Mesenchymal stem cell (in vitro differentiated cells and primary cell): ENCODE measurements at places on chromosomes 6 and 20.
A peak's percentile ranks its signal among the peaks of the same experiment; 100 is the strongest.

- H3K27ac ChIP-seq: no peak overlapping the region
- no peak for DNase-seq
- no peak overlapping the region for H3K4me3 ChIP-seq
These were observed 331.5 kb upstream of the NOX3 start for GRCh38 chr6:155787168-155787567.

DNA sequence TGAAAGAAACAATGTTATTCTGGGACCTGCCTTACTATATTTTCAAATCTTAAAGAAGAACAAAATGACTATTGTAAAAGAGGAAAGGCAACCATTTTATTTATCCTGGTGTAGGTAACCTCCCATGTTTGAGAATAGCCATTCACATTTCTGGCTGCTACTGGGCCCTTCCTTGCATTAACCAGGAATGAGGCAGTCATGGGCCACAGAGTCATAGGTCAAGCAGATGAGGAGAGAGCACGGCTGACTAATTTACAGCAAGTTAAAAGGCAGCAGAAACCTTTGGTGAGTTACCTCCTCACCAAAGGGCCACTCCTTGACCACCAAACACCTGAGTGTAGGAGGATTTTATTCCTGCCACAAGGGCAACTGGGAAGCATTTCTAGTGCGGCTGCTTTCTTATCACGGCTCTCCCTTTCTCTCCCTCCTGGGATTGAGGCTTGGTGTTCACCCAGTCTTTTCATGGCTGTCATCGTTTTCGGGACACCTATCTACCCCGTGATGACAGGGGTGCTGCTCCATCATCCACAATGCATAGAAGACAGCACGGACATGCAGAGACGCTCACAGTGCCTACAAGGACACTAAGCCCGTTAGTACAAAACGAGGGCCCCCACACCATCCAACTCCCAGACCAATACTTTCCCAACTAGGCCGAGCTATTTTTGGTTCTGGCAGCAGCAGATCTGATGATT is 4.4 kb upstream of the LAMA4 start:
- no peak for DNase-seq
- no peaks in the 10 kb centered on the region for H3K36me3 ChIP-seq
- H3K27ac ChIP-seq: no peak overlapping the region
- peaks cover 6% of the 10 kb centered on the region for H3K4me1 ChIP-seq
- H3K4me3 ChIP-seq: no peak overlapping the region

- H3K4me1 ChIP-seq: no peaks in the 10 kb centered on the region
- H3K27ac ChIP-seq: no peak overlapping the region
- DNase-seq: no peak
These were observed 99.1 kb downstream of the ALDH8A1 start for GRCh38 chr6:134850721-134851305.

- peaks cover 10% of the 10 kb centered on the region for H3K4me1 ChIP-seq
- H3K27me3 ChIP-seq: no peaks in the 10 kb centered on the region
- peak; percentile 82 for DNase-seq
- peak within 1 kb of the TSS; percentile 81 for H3K4me3 ChIP-seq
- H3K36me3 ChIP-seq: no peaks in the 10 kb centered on the region
These were observed at the start of gene NHLRC1 for GRCh38 chr6:18122128-18123093. Gene NHLRC1, minus strand, starts transcription at chr6:18122677. Its CDS starts 71 bp downstream, at chr6:18122606.

DNA sequence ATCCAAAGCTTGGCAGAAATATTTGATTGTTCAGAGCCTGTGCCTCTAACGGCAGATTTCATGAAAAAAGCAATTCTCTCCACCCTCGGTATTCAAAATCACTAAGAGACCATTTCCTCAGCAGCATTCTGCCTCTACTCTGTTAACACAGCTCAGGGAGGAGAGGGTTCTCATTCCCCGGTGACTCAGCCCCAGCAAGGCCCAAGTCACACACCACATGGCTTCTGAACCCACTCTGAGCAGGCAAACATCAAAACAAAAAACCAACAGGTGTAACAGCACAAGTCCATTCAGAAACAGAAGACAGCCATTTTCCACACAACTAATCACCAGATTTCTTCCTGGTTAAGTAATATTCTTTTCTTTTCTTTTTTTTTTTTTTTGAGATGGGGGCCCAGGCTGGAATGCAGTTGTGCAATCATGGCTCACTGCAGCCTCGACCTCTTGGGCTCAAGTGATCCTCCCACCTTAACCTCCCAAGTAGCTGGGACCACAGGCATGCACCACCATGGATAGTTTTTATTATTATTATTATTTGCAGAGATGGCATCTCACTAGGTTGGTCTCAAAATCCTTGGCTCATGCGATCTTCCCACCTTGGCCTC is 55.4 kb downstream of the GFOD1 start:
- H3K27ac ChIP-seq: no peak overlapping the region
- no peak overlapping the region for H3K4me3 ChIP-seq
- peaks cover 6% of the 10 kb centered on the region for H3K4me1 ChIP-seq
- H3K36me3 ChIP-seq: no peaks in the 10 kb centered on the region
- H3K27me3 ChIP-seq: no peaks in the 10 kb centered on the region

DNA sequence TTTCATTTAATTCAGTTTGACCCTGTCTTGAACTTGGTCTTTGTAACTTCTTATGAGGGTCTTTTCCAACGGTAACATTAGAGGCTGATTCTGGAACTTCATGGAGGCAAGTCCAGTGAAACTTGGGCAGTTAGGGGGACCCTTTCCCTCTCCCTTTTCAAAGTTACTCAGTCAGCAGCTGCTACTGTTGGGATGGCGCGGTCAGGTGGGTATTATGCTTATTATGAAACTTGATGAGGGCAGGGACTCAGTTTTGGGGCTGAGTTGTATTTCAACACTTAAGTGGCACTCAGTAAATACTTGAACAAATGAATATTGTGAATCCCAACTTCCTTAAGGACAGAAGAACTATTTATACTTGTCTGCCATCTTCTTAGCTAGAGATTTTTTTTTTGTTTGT is 20.8 kb downstream of the TOP1 start:
- H3K4me3 ChIP-seq: no peak overlapping the region
- H3K27ac ChIP-seq: no peak overlapping the region
- no peak for DNase-seq

GRCh38 chr6:43809417-43810305 is 39.6 kb downstream of the VEGFA start:
- no peak overlapping the region for H3K27ac ChIP-seq
- no peak overlapping the region for H3K4me3 ChIP-seq
- H3K27me3 ChIP-seq: no peaks in the 10 kb centered on the region
- peaks cover 24% of the 10 kb centered on the region for H3K4me1 ChIP-seq

DNA sequence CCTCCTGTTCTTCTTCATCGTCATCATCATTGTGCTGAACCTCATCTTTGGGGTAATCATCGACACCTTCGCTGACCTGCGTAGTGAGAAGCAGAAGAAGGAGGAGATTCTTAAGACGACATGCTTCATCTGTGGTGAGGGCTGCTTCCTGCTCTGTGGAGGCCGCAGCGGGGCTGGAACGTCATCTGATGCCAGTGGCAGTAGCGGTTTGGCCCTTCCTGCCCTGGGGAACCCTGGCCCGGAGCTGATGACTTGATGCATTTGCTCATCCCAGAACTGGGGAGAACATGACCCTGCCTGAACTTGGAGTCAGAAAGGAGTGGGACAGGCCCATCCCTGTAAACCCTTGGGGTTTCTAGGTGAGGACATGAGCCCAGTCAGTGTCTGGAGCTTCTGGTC is 18.7 kb downstream of the UQCC2 start:
- H3K4me1 ChIP-seq: peaks cover 45% of the 10 kb centered on the region
- no peak overlapping the region for H3K4me3 ChIP-seq
- DNase-seq: peak; percentile 64

- no peak overlapping the region for H3K27ac ChIP-seq
- H3K36me3 ChIP-seq: no peaks in the 10 kb centered on the region
- no peaks in the 10 kb centered on the region for H3K4me1 ChIP-seq
- no peak for DNase-seq
- no peak overlapping the region for H3K4me3 ChIP-seq
- no peaks in the 10 kb centered on the region for H3K27me3 ChIP-seq
These were observed 53.0 kb downstream of the ELOVL2 start for GRCh38 chr6:10991115-10991514.
